ENCODE measurements at places on chromosomes 1 and 21.

DNA sequence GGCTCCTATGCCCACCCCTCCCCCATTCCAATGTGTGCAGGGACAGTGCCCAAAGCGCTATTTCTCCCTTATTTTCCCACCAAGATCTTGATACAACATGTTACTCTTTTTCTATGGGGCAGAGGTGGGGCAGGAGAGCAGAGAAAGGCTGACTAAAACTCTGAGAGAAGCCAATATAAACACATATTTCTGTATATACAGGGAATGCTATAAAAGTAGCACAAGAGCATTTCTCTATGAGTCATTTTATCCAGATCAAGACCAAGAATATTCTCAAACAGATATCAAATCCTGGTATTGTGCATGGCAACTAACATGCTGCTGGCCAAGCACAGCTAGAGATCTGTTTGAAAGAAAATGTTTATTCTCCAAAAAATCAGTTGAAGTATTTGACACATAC lies 7.3 kb downstream of the WDR26 start:
- no peak for DNase-seq
- H3K27ac ChIP-seq: no peak overlapping the region
- no peak overlapping the region for H3K4me3 ChIP-seq
- H3K27me3 ChIP-seq: no peaks in the 10 kb centered on the region

DNA sequence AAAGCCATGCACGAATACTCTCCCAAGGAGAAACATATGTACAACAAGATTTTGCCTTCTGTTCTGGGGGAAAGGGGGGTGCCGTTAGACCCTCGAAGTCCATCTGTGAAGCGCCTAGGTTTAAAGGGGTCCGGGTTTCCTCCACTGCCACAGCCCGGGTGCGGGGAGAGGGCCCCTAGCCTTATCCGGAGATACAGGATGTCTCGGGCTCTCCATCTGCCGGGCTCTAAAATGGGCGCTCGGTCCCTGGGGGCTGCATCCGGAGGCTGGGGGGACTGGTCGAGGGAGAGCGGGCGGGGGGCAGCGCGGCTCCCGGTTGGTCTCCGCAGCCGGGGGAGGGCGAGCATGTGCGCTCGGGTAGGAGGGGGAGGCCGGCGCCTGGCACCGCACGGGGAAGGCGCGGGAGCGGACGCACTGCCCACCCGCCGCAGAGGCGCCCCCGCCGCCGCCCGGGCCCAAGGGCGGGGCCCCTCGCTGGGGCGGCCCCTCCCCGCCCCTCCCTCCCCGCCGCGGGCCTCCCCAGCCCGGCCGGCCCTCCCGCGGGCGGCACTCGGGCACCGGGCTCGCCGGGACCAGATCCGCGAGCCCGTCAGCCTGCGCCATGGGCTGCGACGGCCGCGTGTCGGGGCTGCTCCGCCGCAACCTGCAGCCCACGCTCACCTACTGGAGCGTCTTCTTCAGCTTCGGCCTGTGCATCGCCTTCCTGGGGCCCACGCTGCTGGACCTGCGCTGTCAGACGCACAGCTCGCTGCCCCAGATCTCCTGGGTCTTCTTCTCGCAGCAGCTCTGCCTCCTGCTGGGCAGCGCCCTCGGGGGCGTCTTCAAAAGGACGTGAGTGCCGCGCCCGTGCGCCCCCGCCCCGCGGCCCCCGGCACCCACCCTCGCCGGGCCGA lies 63.1 kb downstream of the ELK4 start:
- H3K27ac ChIP-seq: no peak overlapping the region
- DNase-seq: no peak
- H3K36me3 ChIP-seq: no peaks in the 10 kb centered on the region
- H3K4me1 ChIP-seq: peaks cover 4% of the 10 kb centered on the region
- no peak overlapping the region for H3K4me3 ChIP-seq

DNA sequence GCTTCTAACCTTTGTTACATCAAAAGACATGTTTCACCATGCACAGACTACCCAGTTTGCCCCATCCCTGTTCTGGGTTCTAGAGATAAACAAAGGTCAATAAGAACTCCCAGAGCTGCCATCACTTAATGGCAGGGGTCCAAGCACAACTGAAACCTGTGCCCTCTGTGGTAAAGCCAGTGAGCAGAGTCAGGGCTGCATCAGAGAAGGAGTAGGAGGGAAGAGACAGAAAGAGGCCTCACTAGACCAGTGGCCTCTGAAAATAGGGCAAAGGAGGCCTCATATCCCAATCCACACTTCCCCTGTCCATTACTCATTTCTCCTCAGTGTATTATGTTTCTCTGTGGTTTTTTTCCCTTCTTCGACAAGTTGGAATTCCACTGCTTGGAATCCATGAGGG lies 10.2 kb downstream of the ATP1A2 start:
- H3K27ac ChIP-seq: no peak overlapping the region
- no peaks in the 10 kb centered on the region for H3K4me1 ChIP-seq
- no peak overlapping the region for H3K4me3 ChIP-seq
- no peak for DNase-seq
- no peaks in the 10 kb centered on the region for H3K36me3 ChIP-seq

DNA sequence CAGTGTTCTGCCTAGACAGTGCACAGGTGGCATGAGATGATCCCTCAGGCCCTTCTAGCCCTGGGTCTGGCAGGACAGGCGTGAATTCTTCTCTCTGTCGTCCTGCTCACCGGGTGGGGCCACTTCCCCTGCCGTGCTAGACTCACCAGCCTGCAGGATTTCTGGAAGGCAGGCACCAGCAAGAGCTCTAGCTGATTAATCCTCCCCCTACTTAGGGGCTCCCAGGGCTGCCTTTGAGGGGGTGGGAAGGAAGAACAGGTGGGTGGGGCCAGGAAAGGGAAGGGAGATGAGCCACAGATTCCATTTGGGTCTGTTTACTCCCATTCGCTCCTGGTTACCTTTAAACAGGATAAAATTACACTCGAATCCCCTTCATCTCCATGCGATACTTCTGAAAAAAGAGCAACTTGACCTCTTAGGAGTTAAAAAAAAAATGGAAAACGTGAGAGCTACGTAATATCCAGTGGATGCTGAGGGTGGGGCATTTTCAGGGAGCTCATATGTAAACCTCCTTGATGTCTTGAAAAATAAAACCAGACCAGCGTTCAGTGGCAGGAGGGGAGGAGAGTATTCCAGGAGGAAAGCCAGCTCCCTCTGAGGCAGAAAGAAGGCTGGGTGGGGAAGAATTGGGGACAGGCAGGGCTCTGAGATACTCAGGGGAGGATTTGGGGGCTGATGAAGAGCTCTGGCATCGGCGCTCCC lies 665.5 kb downstream of the PTPRU start:
- H3K27me3 ChIP-seq: no peaks in the 10 kb centered on the region
- no peak for DNase-seq
- no peaks in the 10 kb centered on the region for H3K36me3 ChIP-seq
- H3K27ac ChIP-seq: no peak overlapping the region
- H3K4me1 ChIP-seq: no peaks in the 10 kb centered on the region

- H3K27ac ChIP-seq: no peak overlapping the region
- no peaks in the 10 kb centered on the region for H3K4me1 ChIP-seq
- H3K27me3 ChIP-seq: no peaks in the 10 kb centered on the region
Observed at GRCh38 chr1:109379422-109379821, 18.3 kb downstream of the SORT1 start.

DNA sequence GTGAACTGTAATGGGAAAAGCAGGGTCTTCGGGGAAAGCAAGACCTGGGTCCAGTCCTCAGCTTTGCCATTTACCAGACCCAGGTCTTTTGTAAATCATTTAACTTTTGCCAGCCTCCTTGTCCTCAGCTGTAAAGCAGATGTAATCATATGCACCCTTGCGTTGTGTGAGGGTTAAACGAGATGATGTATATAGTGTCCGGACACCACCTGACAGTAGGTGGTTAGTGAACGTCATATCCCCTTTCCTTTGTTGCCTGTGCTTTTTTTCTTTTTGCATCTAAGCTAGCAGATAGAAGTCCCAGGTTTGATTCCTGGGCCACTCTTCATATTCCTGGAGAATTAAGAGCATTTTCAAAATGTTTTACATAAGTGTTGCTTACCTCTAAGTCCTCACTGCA lies 28.5 kb downstream of the IL12RB2 start:
- H3K27ac ChIP-seq: no peak overlapping the region
- DNase-seq: no peak
- no peak overlapping the region for H3K4me3 ChIP-seq
- H3K4me1 ChIP-seq: peaks cover 42% of the 10 kb centered on the region
- no peaks in the 10 kb centered on the region for H3K36me3 ChIP-seq

DNA sequence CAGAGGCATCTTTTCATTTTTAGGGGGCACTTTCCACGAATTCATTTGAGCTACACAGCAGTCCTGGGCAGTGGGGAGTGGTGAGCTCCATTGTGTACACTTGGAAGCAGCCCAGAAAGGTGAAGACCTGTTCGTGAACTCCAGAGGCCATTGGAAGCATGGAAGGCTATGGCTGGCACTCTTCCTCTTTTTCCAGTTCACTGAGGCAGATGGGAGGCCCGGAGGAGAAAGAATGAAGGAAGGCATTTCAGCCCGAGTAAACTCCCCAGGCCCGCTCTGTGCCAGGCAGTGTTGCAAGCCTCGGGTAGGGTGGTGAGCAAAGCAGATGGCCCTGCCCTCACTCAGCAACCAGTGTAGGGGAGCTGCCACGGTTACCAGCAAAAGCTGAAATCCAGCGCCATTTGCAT lies 673 bp upstream of the DHCR24 start:
- H3K36me3 ChIP-seq: no peaks in the 10 kb centered on the region
- H3K27ac ChIP-seq: peak overlapping the region; percentile 45
- H3K27me3 ChIP-seq: no peaks in the 10 kb centered on the region
- no peak for DNase-seq
- H3K4me1 ChIP-seq: peaks cover 12% of the 10 kb centered on the region
- peak overlapping the region; percentile 48 for H3K4me3 ChIP-seq

DNA sequence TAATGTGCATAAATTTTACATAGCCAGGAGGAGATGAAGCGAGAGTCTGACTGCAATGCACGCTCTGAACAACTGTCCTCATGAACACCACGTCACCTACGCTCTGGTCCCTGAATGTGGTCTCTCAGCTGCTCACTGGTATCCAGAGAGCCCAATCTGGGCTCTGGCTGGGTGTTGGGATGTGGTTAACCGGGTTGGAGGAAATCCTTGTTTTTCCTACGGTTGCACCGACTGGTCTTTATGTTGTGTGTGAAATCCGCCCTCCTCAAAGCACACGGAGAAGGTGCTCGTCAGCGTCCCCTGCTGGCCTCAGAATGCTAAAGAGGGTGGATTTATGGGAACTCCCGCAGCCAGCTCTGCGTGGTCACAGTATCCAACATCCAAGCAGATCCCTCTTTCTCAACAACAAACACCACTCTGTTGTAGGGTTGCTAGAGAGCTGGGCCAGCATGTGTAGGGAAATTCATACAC lies 51.8 kb upstream of the FAM89A start:
- H3K36me3 ChIP-seq: no peaks in the 10 kb centered on the region
- H3K27me3 ChIP-seq: no peaks in the 10 kb centered on the region
- H3K4me1 ChIP-seq: no peaks in the 10 kb centered on the region
- no peak overlapping the region for H3K27ac ChIP-seq
- no peak overlapping the region for H3K4me3 ChIP-seq

- H3K4me1 ChIP-seq: no peaks in the 10 kb centered on the region
- H3K27me3 ChIP-seq: no peaks in the 10 kb centered on the region
- no peak overlapping the region for H3K4me3 ChIP-seq
Observed at GRCh38 chr1:166597516-166597915, 241.8 kb upstream of the POGK start.

DNA sequence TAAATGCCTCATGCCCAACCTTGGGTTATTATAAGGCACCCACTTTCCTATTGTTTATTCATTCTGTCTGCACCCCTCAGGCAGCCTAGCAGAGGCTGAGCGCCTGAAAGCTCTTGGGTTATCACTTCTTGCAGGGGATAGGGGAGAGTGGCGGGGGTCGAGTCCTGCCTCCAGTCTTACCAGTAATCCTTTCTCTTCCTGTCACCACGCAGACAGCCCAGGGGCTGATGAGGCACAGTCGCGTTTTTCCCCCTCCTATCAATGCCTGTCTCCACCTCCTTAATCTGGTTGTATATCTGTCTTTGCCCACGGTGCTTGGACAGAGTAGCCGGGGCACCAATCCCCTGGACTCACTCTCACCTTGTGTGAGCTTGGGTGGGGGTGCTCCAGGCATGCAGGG lies 733.1 kb downstream of the MATN1 start:
- H3K4me3 ChIP-seq: no peak overlapping the region
- no peaks in the 10 kb centered on the region for H3K4me1 ChIP-seq
- no peaks in the 10 kb centered on the region for H3K27me3 ChIP-seq
- no peak for DNase-seq
- H3K36me3 ChIP-seq: no peaks in the 10 kb centered on the region
- H3K27ac ChIP-seq: no peak overlapping the region

DNA sequence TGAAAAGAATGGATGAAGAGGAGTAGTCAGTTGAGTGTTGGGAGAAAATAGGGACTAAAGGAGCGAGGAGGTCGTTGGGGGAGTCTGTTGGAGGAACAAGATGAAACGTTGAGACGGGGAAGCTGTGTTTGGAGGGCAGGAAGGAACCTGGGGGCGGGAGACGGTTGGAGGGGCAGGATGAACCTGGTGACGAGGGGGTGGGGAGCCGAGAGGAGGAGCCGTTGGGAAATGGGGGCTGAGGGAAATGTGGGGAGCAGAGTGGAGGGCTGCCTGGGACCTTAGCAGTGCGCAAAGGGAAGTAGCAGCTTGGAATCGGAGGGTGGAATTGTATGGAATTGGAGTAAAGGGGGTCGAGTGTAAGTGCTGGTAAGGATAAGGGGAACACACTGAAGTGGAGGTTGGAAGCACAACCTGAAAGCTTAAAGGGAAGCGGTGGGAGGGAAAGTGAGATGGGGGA lies 630 bp downstream of the MTF2 start:
- H3K4me1 ChIP-seq: peaks cover 48% of the 10 kb centered on the region
- H3K36me3 ChIP-seq: no peaks in the 10 kb centered on the region
- H3K4me3 ChIP-seq: peak overlapping the region; percentile 96
- H3K27ac ChIP-seq: peak overlapping the region; percentile 84
- peak; percentile 32 for DNase-seq
- H3K27me3 ChIP-seq: no peaks in the 10 kb centered on the region

DNA sequence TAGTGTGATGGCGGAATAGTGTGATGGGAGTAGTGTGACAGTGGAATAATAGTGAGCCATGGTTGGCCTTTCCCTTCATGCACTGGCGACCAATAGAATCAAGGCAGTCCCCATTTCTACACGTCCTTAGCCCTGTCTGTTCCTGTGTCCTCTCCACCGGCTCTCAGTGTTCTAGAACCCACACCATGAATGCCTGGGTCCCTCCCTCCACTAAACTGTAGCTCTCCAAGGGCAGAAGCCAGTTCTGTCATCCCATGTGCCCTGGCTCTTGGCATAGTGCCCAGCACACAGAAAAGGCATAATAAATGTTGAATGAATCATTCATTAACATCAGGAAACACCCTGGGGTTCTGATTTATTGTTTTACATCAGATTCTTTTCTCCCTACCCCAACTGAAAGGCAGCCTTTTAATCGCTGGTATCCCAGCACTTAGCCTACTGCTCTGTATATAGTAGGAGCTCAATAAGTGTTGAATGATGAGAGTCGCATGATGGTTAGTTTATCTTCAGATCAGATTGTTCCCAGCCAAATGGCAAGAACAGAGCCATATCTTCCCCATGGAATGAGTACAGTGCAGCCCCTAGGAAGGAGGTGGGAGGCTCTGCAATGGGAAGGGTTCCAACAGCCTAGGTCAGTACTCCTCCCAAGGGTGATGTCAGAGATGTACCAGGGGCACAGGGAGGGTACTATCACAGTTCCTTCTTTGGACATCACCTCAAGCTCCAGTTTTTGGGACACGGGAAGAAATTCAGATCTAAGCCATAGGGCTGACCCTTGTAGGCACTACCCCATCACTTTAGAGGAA lies 325.7 kb downstream of the HHAT start:
- H3K4me1 ChIP-seq: no peaks in the 10 kb centered on the region
- H3K36me3 ChIP-seq: no peaks in the 10 kb centered on the region
- H3K27ac ChIP-seq: no peak overlapping the region
- DNase-seq: no peak

Data from CD8-positive, alpha-beta memory T cell (primary cell).